Osteoblast (primary cell): ENCODE measurements at places on chromosomes 5 and 9. TPM values are rescaled to one million over a fixed set of nuclear protein-coding genes. Genes with fewer than 3 reads are reported as not detected.

GRCh38 chr5:460273-460625 lies 17.3 kb downstream of the EXOC3 start:
- H3K27ac ChIP-seq = no peak overlapping the region
- H3K4me1 ChIP-seq = peaks cover 8% of the 10 kb centered on the region
- DNase-seq = peak; percentile 39
- H3K27me3 ChIP-seq = no peaks in the 10 kb centered on the region

- DNase-seq = no peak
- peaks cover 5% of the 10 kb centered on the region for H3K4me1 ChIP-seq
- H3K27me3 ChIP-seq = no peaks in the 10 kb centered on the region
Observed at GRCh38 chr5:157072508-157072907, 13.6 kb upstream of the HAVCR1 start.

DNA sequence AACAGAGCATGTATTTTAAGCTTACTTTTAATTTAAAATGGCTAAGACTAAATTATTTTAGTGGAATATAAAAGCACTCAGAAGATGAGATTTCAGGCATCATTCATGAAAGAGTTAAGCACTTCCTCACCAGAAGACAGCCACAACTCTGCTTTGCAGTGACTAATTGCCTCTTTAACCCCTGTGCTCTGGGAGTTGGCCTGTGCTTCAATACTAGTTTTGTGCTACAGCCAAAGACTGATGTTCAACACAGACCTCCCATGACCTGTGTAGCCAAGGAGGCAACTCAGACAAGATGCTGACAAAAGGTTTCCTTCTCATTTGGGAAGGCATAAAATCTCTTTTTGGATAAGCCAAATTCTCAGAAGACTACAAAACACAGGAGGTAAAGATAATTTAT lies 353.5 kb downstream of the FBXL17 start:
- H3K36me3 ChIP-seq = no peaks in the 10 kb centered on the region
- DNase-seq = no peak
- no peaks in the 10 kb centered on the region for H3K27me3 ChIP-seq
- H3K4me3 ChIP-seq = no peak overlapping the region

GRCh38 chr9:22650145-22650544 lies 203.5 kb downstream of the DMRTA1 start:
- no peak for DNase-seq
- no peaks in the 10 kb centered on the region for H3K27me3 ChIP-seq
- no peak overlapping the region for H3K27ac ChIP-seq
- H3K36me3 ChIP-seq = no peaks in the 10 kb centered on the region

LCN9 gene
- not detected in 2 replicates for total RNA-seq

DNA sequence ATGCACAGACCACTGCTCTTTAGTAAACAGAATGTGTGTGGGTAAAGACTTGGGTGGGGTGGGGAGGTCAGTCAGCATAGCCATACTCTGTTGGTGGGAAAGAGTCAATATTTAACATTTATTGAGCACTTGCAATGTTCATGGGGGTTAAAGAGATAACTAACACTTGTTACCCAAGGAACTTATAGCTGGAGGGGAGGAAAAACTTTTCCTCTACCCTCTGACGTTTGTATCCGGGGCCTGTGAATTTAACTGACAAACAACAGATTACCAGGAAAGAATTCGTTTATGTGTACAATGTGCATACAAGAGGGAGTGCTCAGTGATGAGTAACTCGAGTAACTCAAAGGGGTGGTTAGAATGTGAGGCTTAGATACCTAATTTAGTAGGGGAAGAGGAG lies 6.8 kb upstream of the CLINT1 start:
- no peak overlapping the region for H3K4me3 ChIP-seq
- no peak overlapping the region for H3K27ac ChIP-seq
- H3K27me3 ChIP-seq = no peaks in the 10 kb centered on the region
- H3K36me3 ChIP-seq = no peaks in the 10 kb centered on the region
- H3K4me1 ChIP-seq = no peaks in the 10 kb centered on the region
- DNase-seq = no peak

DNA sequence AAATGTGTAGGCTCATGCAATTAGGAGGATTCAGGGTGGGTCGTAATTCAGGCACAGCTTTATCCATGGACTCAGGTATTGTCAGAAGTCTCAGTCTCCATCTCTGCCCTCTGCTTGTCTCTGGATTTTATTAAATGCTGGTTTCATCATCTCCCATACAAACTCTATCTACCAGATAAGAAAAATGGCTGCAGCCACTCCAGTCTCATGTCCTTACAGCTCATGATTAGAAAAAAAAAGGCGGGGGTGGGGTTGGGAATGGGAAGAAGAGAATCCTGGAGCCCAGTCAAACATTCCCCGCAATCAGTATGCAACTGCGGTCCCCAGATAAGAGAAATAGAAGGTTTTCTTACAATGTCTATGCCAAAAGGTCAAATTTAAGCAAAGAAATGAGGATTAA lies 7.6 kb upstream of the FBXO38 start:
- DNase-seq = no peak
- no peaks in the 10 kb centered on the region for H3K27me3 ChIP-seq
- no peak overlapping the region for H3K4me3 ChIP-seq
- no peak overlapping the region for H3K27ac ChIP-seq
- H3K36me3 ChIP-seq = no peaks in the 10 kb centered on the region
- no peaks in the 10 kb centered on the region for H3K4me1 ChIP-seq

DNA sequence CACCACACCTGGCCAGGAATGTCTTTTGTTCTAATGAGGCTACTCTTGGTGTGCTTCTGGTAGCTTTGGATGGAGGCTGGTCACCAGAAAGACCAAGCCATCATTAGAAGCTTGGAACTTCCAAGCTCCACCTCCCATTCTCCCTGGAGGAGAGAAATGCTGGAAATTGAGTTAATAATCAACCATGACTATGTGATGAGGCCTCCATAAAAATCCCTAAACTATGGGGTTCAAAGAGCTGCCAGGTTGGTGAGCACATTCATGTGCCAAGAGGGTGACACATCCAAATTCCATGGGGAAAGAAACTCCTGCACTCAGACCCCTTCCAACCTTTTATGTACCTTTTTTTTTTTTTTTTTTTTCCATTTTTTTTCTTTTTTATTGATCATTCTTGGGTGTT lies 105.5 kb upstream of the SPATA31C2 start:
- H3K36me3 ChIP-seq = no peaks in the 10 kb centered on the region
- no peaks in the 10 kb centered on the region for H3K4me1 ChIP-seq
- DNase-seq = no peak
- no peak overlapping the region for H3K4me3 ChIP-seq
- H3K27ac ChIP-seq = no peak overlapping the region

DNA sequence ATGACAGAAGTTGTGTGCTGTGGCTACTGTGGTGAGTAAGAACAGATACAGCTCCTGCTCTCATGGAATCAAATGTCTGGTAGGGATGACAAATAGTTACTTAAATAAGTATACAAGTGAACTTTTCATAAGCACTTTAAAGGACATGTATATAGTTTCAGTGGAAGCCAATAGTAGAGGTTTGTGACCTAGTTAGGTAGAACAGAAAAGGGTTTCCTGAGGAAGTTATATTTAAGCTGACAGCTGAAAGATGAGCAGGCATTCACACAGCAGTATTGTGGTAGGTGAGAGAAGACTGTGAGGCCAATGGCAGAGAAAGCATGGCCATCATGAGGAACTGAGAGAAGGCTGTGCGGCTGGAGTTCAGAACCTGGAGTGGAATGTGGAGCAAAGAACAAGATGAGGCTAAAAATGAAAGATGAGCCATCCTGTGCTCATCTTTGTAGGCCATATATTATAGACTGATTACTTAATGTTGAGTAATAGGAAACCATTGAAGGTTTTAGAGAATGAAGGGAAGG lies 15.4 kb downstream of the FAM174A start:
- H3K4me1 ChIP-seq = peaks cover 9% of the 10 kb centered on the region
- DNase-seq = no peak
- peak overlapping the region; percentile 59 for H3K27ac ChIP-seq
- H3K27me3 ChIP-seq = no peaks in the 10 kb centered on the region
- H3K36me3 ChIP-seq = no peaks in the 10 kb centered on the region

- no peaks in the 10 kb centered on the region for H3K27me3 ChIP-seq
- no peak overlapping the region for H3K27ac ChIP-seq
- no peaks in the 10 kb centered on the region for H3K4me1 ChIP-seq
Observed at GRCh38 chr9:29830821-29831220, 2257.5 kb upstream of the C9orf72 start.

GRCh38 chr9:78666818-78667414 lies 370.0 kb downstream of the PSAT1 start:
- H3K4me3 ChIP-seq = no peak overlapping the region
- no peak for DNase-seq
- no peaks in the 10 kb centered on the region for H3K36me3 ChIP-seq
- no peak overlapping the region for H3K27ac ChIP-seq

DNA sequence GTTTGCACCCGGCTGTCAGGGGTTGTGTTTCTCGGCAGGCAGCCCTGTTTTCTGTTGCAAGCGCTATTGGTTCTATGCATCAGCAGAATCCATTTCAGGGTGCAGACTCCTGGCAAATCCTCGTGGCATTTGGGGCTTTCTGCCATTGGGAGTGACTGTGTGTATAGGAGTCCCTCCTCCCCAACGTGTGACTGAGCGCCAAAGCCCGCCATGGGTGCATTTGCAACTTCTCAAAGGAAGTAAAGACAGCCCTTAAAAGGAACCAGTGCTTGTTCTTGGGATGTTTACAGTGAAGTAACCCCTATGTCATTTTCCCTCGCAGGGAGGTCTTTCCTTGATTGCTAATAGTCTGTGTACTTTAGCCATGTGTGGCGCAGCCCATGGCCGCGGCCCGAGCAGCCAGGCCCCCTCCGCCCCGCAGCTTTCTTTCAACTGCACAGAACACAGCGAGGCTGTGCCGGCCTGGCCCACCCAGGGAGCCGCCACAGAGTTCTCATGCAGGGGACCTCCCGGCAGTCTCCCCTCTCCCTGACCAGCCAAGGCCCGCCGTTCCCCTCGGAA lies 175.6 kb downstream of the HSD17B3 start:
- H3K4me1 ChIP-seq = no peaks in the 10 kb centered on the region
- no peak overlapping the region for H3K4me3 ChIP-seq
- no peak for DNase-seq
- no peaks in the 10 kb centered on the region for H3K27me3 ChIP-seq
- H3K36me3 ChIP-seq = no peaks in the 10 kb centered on the region

- no peak overlapping the region for H3K27ac ChIP-seq
- no peak for DNase-seq
- no peaks in the 10 kb centered on the region for H3K4me1 ChIP-seq
- H3K36me3 ChIP-seq = no peaks in the 10 kb centered on the region
Observed at GRCh38 chr9:24698881-24699518, 153.3 kb upstream of the IZUMO3 start.

GRCh38 chr9:21110708-21111576 lies 30.7 kb downstream of the IFNW1 start:
- H3K4me3 ChIP-seq = no peak overlapping the region
- no peaks in the 10 kb centered on the region for H3K36me3 ChIP-seq
- DNase-seq = peak; percentile 87
- H3K27ac ChIP-seq = no peak overlapping the region
- H3K27me3 ChIP-seq = peaks cover 8% of the 10 kb centered on the region

GRCh38 chr5:138725818-138726416 lies 27.3 kb upstream of the CTNNA1 start:
- DNase-seq = no peak
- no peaks in the 10 kb centered on the region for H3K36me3 ChIP-seq
- peak overlapping the region; percentile 4 for H3K4me3 ChIP-seq
- peaks cover 4% of the 10 kb centered on the region for H3K27me3 ChIP-seq
- H3K27ac ChIP-seq = peak overlapping the region; percentile 44

GRCh38 chr5:155181542-155181941 lies 168.0 kb downstream of the KIF4B start:
- no peaks in the 10 kb centered on the region for H3K27me3 ChIP-seq
- no peak overlapping the region for H3K27ac ChIP-seq
- H3K36me3 ChIP-seq = no peaks in the 10 kb centered on the region
- DNase-seq = no peak
- H3K4me1 ChIP-seq = no peaks in the 10 kb centered on the region

DNA sequence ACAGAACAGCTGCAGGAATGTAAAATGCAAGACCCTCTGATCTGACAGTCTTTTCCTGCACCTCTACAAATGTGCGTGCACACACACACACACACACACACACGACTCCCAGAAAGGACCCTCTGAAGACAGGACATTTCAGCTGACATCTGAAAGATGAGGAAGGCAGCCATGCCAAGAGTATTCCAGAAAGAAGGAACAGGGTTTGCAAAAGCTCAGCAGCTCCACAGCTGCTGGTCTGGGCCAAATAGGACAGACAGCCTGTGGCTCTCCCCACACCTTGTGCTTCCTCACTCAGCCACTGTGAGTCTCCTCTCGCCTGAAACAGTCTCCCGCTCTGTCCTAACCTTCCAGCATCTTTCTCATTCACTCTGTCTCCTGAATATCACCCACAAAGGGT lies 189.0 kb downstream of the PALM2AKAP2 start:
- H3K4me1 ChIP-seq = no peaks in the 10 kb centered on the region
- H3K4me3 ChIP-seq = no peak overlapping the region
- H3K27ac ChIP-seq = no peak overlapping the region
- no peaks in the 10 kb centered on the region for H3K27me3 ChIP-seq
- DNase-seq = no peak

FOXD4L4 gene
- total RNA-seq = under 0.01 TPM in 2 replicates

CDX1 gene
- total RNA-seq = 0.29 and 0.36 TPM in 2 replicates

GRCh38 chr9:99948482-99948881 lies 42.0 kb downstream of the STX17 start:
- no peaks in the 10 kb centered on the region for H3K27me3 ChIP-seq
- H3K27ac ChIP-seq = no peak overlapping the region
- DNase-seq = no peak
- H3K4me1 ChIP-seq = no peaks in the 10 kb centered on the region
- H3K4me3 ChIP-seq = no peak overlapping the region

DNA sequence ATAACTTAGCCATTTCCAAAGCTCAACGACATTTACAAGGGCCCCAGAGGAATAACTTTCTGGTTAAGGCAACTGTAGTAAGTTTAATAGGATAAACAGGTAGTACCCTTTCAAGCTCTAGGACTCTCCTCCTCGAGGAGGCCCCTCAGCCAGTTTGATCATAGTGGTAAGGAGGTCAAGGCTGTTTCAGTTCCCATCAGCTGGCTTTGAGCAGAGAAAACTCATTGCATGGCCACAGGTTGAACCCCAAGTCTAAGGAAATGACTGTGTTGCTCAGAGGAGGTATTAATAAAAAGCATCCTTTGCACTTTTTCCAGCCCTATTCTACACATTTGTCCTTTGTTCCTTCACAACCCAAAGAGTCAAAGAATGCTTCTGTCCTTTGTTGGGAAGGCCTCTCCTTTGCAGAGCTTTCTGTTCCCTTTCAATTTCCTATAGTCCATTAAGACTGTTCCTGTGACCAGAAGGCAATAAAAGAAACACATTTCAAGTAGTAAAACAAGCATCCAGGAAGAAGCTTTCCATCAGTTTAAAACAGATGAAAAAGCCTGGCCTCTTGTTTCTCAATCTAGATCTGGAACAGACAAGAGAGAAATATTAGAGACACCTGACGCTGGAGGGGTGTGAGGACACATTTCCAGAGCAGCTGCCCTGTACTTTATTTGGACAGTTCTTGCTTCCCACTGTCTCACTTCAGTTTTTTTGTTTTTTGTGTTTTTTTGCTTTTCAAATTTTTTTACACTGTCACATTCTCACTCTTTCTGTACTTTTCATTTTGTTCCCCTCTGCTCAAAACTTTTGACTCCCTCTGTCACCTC lies 54.1 kb downstream of the PRRC1 start:
- H3K4me1 ChIP-seq = no peaks in the 10 kb centered on the region
- H3K36me3 ChIP-seq = no peaks in the 10 kb centered on the region
- H3K4me3 ChIP-seq = no peak overlapping the region
- H3K27me3 ChIP-seq = peaks cover 5% of the 10 kb centered on the region
